ENCODE measurements at places on chromosomes 11 and 22. TPM values are rescaled to one million over a fixed set of nuclear protein-coding genes. Genes with fewer than 3 reads are reported as not detected.

- peak; percentile 19 for DNase-seq
Observed at GRCh38 chr11:107691000-107691750, 20.7 kb downstream of the SLN start.

The TBX1 gene
- 7.4 TPM for total RNA-seq

DNA sequence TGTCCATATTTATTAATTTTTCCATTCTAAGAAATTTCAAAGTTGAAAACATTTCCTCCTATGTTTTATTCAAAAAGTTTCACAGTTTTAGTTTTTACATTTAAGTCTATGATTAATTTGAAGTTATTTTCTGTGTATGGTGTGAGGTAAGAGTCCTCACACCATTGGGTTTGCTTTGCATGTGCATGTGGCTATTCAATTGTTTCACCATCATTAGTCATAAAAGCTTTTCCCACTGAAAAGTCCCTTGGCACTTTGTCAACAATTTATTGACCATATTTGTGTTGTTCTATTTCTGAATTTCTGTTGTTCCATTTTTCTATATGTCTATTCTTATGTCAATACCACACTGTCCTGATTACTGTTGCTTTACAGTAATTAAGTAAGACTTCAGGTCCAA is 186.5 kb downstream of the KIF18A start:
- DNase-seq: no peak

DNA sequence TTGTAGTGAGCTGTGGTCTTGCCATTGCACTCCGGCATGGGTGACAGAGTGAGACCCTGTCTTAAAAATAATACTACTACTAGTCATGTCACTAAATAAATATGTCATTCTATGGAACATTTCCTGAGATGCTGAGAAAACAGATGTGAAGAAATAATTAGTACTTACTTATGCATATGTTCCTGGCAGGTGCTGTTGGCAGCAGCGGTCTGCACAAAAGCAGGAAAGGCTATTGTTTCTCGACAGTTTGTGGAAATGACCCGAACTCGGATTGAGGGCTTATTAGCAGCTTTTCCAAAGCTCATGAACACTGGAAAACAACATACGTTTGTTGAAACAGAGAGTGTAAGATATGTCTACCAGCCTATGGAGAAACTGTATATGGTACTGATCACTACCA is 8.8 kb downstream of the ARCN1 start:
- no peak for DNase-seq

DNA sequence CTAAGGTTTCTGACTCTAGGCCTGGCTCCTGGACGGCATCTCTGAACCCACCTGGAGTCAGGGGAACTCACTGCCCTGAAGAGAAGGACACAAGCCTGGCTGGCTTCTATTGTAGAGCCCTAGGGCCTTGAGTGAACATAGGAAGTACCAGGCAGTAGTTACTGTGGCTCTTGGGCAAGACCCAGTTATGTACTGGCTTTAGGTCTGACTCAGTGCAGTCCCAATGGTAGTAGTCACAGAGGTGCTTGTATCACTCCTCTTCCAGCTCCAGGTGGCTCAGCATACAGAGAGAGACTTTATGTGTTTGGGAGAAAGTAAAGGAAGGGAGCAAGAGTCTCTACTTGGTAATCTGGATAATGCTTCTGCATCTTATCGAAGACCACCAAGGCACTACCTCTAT is 13.9 kb upstream of the PAK1 start:
- no peak for DNase-seq

- DNase-seq: no peak
Observed at GRCh38 chr11:118200497-118200896, 24.1 kb upstream of the SCN2B start.

- DNase-seq: no peak
Observed at GRCh38 chr11:110891411-110891810, 179.2 kb upstream of the ARHGAP20 start.

DNA sequence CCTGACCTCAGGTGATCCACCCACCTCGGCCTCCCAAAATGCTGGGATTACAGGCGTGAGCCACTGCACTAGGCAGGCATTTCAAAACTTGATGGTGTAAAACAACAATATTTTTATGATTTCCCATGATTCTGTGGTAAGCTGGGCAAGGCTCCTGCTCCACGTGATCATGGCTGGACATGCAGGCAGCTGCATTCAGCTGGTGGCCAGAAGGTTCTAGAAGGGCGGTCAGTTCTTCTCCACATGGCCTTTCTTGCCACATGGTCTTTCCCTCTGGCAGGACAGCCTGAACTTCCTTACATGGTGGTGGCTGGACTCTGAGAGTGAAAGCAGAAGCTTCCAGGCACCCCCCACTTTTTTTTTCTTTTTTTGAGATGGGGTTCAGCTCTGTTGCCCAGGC is 9.9 kb upstream of the RASD2 start:
- DNase-seq: no peak

The TMA7B gene
- not detected for total RNA-seq

- DNase-seq: no peak
Observed at GRCh38 chr11:110737593-110737992, 25.4 kb upstream of the ARHGAP20 start.

- DNase-seq: no peak
Observed at GRCh38 chr11:65225279-65226102, 36.3 kb upstream of the POLA2 start.

GRCh38 chr11:64870176-64870892 is 8.1 kb downstream of the EHD1 start:
- DNase-seq: peak; percentile 70

GRCh38 chr11:101091781-101092180 is 37.8 kb downstream of the PGR start:
- DNase-seq: peak; percentile 25

DNA sequence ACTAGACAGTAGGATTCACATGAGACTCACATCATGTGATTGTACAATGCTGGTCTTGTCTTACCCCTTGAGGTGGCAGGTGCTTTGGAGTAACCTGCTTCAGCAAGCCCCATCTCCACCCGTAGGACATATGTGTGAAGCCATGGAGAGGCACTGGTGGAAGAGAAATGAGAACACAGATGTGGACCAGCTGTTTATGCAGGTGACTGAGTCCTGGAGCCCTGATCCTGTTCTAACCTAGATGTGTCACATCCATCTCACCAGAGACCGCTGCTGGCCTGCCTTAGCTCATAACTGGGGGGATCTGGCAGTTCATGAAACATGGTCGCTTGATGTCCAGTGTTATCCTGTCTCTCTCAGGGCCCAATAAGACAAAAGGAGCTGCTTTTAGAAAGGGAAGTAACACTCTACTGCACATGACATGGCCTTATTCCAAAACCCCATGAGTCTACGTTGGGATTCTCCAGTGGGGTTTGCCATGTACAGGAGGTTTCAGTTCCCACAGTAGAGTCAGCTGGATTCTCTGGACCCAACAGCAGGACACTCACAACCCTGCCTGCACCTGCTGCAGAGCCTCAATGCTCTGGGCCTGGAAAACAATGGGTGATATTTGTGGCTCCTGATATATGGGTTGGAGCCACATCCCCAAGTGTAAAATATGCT is 62.0 kb downstream of the GGTLC2 start:
- no peak for DNase-seq
